Bronchial epithelial cell (primary cell): ENCODE measurements at places on chromosomes 3 and 15. TPM values are rescaled to one million over a fixed set of nuclear protein-coding genes. Genes with fewer than 3 reads are reported as not detected.

SPSB4 gene
- total RNA-seq, result 0.26 and 0.38 TPM in 2 replicates

CCR9 gene
- total RNA-seq, result not detected in 2 replicates

ISLR2 gene
- total RNA-seq, result not detected in 2 replicates

LRRC57 gene
- 17.1 and 20.2 TPM in 2 replicates for total RNA-seq

CP gene
- 0.13 TPM in 1 of 2 replicates, not detected in the other for total RNA-seq

HTD2 gene
- 7.6 and 10.3 TPM in 2 replicates for total RNA-seq

PLA2G4D gene
- under 0.01 TPM in 2 replicates for total RNA-seq

PLSCR4 gene
- total RNA-seq, result under 0.01 and 0.26 TPM in 2 replicates

ZNF662 gene
- 1.0 and 1.3 TPM in 2 replicates for total RNA-seq

COL7A1 gene
- 147 and 173 TPM in 2 replicates for total RNA-seq

SPINK8 gene
- total RNA-seq, result not detected in 2 replicates

PDZRN3 gene
- 0.77 and 0.79 TPM in 2 replicates for total RNA-seq

COLQ gene
- under 0.01 and 0.38 TPM in 2 replicates for total RNA-seq

ELP6 gene
- total RNA-seq, result 23.0 and 27.4 TPM in 2 replicates

CAND2 gene
- total RNA-seq, result 0.77 and 1.3 TPM in 2 replicates

UBA5 gene
- 29.3 and 30.3 TPM in 2 replicates for total RNA-seq

SCAANT1 gene
- total RNA-seq, result not detected in 2 replicates

BCHE gene
- 0.26 and 0.51 TPM in 2 replicates for total RNA-seq

RASL12 gene
- not detected in 2 replicates for total RNA-seq

LSG1 gene
- 36.2 and 50.3 TPM in 2 replicates for total RNA-seq

STARD5 gene
- total RNA-seq, result 5.0 and 5.9 TPM in 2 replicates

FOXL2NB gene
- total RNA-seq, result under 0.01 and 0.13 TPM in 2 replicates

VEPH1 gene
- 0.64 and 1.3 TPM in 2 replicates for total RNA-seq

GCSAM gene
- total RNA-seq, result 0.13 and 0.26 TPM in 2 replicates

IGSF10 gene
- under 0.01 TPM in 1 of 2 replicates, not detected in the other for total RNA-seq

MCF2L2 gene
- 0.26 TPM in 2 replicates for total RNA-seq

GOLGA6L24 gene
- total RNA-seq, result not detected in 2 replicates

CCDC39 gene
- not detected in 2 replicates for total RNA-seq

C2CD4A gene
- 0.53 and 1.3 TPM in 2 replicates for total RNA-seq

ATP13A5 gene
- total RNA-seq, result 0.13 TPM in 1 of 2 replicates, not detected in the other

GOLGA6L7 gene
- not detected in 2 replicates for total RNA-seq

FEZF2 gene
- not detected in 2 replicates for total RNA-seq

ZNF774 gene
- total RNA-seq, result 3.3 and 4.2 TPM in 2 replicates

CCDC13 gene
- total RNA-seq, result 1.4 and 1.6 TPM in 2 replicates

BHLHE40 gene
- 38.5 and 42.9 TPM in 2 replicates for total RNA-seq

DPH6 gene
- total RNA-seq, result 18.4 and 18.6 TPM in 2 replicates
